Daoy (cell line): ENCODE measurements at places on chromosomes 6 and 20. TPM values are rescaled to one million over a fixed set of nuclear protein-coding genes. Genes with fewer than 3 reads are reported as not detected.

NMBR gene
- not detected in 2 replicates for total RNA-seq

SAMD5 gene
- 2.0 and 2.7 TPM in 2 replicates for total RNA-seq

GRCh38 chr20:33103556-33103955, 24.1 kb downstream of the BPIFB4 start:
- no peak for DNase-seq

DNA sequence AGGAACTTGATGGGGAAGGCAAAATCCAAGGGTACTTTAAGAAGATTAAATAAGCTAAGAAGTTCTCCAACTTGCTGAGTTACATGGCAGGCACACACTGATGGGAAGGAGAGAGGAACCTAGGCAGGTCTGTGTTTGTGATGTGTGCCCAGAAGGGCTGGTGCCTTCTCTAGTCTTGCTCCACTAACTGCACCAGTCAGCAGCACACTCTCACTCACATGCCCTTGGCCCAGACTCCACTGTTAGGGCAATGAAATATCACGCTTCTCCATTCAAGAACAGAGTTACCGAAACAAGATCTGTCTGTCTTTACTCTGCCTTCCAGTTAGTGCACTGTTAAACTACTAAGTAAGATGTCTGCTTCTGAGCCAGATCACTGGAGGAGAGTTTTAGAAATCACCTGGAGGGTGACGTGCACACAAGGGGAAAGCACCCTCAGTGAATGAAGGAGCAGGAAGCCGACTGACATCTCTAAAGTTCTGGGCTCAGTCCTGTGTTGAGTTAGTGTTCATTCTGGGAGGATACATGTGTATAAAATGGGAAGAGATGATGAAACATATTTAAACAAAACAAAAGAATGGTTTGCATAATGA, 251.1 kb downstream of the FOXC1 start:
- no peak for DNase-seq

DNA sequence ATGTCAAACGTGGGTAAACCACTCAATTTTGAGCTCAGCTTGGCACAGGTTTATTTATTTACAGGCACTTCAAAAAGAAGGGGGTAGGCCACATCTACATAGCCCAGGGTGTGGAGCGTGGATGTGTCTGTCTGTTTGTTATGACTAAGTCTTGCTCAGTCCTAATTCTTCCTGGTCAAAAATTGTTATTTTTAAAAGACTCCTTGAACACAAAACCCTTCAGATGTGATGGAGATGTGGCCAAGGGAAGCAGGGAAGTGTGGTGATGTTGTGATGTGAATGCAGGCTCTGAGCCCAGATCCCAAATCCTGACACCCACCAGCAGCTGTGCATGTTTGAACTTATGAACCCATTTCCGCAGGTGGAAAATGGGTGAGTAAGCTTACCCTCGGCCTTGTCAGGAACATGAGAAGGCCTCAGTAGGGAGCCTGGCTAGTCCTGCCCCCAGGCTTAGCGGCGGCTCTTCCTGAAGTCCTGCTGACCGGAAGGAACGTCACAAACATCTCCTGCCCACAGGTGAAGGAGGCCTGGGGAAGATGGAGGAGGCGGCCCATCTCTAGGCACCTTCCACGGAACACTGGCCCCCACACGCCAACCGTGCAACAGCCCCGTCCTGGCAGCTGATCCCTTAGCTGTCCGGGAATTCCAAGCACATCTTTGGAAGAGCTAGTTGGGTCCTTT, 119.7 kb downstream of the MYLK4 start:
- DNase-seq: peak; percentile 88

DNA sequence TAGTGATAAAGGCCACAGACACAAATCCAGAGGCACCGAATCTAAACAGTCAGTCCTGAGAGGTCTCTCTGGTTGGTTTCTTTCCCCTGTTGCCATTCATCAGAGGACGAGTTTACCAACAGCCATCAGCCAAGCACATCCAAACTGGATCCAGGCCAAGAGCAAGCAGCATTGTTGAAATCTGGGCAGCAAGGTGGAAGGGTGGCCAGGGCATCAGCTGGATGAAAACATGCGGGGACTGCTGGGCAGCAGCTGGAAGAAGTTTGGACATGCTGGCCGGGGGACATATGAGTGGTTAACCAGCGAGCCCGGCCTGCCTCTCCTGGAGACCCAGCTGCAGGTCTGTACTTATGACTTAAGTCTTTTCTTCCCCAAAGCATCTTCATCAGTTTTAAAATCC, at the start of gene SMIM28:
TSS of gene SMIM28 (plus strand) at position 62 of the 400 bp plus-strand sequence. CDS start at position 230, 168 bp downstream.
- no peak for DNase-seq
